ENCODE measurements at places on chromosomes 4 and X. TPM values are rescaled to one million over a fixed set of nuclear protein-coding genes. Genes with fewer than 3 reads are reported as not detected.
A peak's percentile ranks its signal among the peaks of the same experiment; 100 is the strongest.

GRCh38 chr4:184860018-184860779 lies 34.4 kb upstream of the ACSL1 start:
- DNase-seq: no peak

- DNase-seq: peak; percentile 61
These were observed 9.1 kb downstream of the NSG1 start for GRCh38 chr4:4395849-4396627.

- DNase-seq: no peak
These were observed 48.4 kb upstream of the SLC7A3 start for GRCh38 chrX:70979136-70979762.

- no peak for DNase-seq
These were observed 316.7 kb downstream of the ANTXR2 start for GRCh38 chr4:79756140-79756895.

- DNase-seq: no peak
These were observed 110.8 kb downstream of the SPRY1 start for GRCh38 chr4:123507376-123507775.

DNA sequence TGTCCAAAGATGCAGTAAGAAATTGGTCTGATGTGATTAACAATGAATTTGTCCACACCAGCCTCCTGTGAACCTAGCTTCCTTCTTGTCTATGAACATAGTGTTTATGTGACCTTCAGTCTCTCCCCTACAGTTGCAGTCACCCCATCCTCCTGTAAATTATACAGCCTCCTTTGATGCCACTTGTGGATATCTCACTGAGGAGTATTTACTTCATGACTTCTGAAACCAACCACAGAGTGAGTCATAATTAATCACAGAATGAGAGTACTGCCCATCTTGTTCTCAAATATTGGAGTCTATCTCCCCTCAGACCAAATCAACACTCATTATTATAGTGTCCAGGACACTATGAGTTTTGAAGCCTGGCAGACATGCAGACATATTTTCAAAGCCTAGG lies 27.3 kb upstream of the XAGE2 start:
- no peak for DNase-seq

DNA sequence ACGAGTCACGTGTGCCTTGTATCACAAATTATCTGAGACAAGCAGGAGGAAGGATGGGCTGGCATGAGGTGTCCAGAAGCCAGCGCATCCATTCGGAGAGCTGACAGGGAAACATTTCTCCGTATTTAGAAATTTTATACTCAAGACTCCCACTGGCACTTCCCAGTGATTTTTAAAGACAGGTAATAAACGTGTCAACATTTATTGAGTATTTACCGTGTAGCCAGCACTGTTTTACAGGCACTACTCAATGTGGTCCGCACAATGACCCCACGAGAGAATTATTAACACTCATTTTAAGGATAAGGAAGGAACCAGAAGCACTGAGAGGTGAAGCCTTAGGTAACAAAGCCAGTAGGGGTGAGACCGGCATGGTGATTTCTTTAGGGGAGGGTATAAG lies 23.2 kb downstream of the GEMIN8 start:
- no peak for DNase-seq

TLR1 gene
- total RNA-seq: 10.5 TPM

APBB2 gene
- 78.5 TPM for total RNA-seq

MND1 gene
- total RNA-seq: 5.1 TPM

EMCN gene
- total RNA-seq: 4.2 TPM
